ENCODE measurements at places on chromosomes 13 and 19.

DNA sequence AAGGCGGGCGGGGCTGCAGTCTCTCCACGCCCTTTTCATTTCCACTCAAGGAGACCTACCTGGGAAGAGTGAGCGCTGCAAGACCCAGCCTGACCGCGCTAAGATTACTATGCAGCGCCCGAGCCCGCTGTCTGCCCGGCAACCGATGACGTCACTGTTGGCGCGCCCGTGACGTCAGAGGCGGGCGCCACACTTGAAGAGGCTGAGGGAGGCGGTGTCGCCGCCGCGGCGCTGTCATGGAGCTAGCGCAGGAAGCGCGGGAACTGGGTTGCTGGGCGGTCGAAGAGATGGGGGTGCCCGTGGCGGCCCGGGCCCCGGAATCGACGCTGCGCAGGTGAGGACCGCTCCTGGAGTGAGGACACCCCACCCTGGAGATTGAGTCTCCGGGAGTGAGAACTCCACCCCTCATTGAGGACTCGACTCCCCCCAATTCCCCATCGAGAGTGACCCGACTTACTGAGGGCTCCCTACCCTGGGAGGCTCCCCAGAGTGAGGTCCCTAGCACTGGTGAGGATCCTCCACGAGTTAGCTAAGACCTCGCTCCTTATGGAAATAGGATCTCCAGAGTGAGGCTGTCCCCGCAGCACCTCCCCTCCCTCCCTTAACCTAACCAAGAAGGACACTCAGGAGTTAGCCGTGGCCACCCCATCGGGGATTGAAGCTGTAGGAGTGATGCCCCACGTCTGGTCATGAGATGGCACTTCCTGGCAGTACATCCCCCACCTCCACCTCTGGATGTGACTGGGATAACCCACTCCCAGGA, at the start of gene HAUS5:
TSS of gene HAUS5 (plus strand) at position 177 of the 763 bp plus-strand sequence. CDS start at position 237, 60 bp downstream.
- DNase-seq = peak; percentile 94

DNA sequence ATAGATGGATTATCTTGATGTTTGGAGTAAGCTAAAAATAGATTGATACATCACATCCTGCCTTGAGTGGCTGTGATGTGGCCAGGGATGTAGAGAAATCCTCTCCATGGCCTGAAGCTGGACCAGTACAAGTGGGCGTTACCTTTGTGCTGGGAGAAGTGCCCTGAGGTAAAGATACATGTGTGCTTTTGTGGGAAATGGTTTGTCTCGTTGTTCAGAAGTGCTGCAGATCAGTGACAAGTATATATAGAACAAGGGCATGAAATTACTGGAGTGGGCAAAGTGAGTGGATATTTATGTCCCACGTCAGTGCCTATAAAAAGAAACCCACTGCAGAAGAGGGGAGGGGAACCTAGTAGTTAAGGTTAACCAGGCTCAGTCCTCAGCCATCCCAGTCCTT, 12.2 kb upstream of the ZNF304 start:
- DNase-seq = no peak

- DNase-seq = no peak
These were observed 24.3 kb downstream of the COL4A2 start for GRCh38 chr13:110331362-110331761.

- DNase-seq = no peak
These were observed 9.0 kb downstream of the LPAR6 start for GRCh38 chr13:48403913-48404312.

DNA sequence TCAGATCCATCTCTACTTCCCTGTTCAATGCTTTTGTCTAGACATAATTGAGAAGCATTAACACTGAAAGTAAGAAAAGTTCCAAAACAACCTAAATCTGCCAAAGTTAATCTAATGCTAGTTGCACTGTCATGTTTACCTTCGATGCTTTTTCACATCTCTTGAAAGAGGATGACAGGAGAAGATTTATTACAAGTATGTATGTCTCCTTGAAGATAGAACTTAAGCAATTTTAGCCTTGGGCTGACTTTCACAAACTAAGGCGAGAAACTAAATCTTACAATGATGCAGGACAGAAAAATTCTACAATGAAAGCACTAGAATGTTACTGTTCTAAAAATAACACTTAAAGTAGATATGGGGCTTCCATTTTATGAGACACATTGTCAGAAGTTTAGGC, 64.0 kb downstream of the MIPEP start:
- no peak for DNase-seq

DNA sequence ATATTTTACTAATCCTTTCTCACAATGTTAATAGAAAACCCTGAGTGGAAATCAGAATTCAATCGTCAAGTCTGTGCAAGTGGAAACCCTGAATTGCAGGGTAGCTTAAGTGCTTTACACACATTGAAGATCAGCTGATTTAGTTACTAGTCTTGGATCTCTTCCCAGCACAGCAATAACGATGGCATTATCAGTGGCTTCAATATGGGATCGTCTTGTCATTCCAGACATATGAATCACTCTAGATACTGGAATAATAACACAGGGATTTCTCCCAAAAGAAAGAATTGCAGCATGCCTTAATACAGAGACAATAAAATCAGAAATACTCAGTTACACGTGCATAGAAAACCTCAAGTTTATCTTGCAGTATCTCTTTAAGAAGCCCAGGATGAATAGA, 12.6 kb upstream of the METTL21C start:
- DNase-seq = no peak

- DNase-seq = no peak
These were observed 27.5 kb upstream of the CEACAM1 start for GRCh38 chr19:42555801-42556200.

- DNase-seq = no peak
These were observed 7.7 kb downstream of the ZNF614 start for GRCh38 chr19:52020506-52020905.

- DNase-seq = no peak
These were observed 99.0 kb downstream of the MYO16 start for GRCh38 chr13:108728370-108728769.

DNA sequence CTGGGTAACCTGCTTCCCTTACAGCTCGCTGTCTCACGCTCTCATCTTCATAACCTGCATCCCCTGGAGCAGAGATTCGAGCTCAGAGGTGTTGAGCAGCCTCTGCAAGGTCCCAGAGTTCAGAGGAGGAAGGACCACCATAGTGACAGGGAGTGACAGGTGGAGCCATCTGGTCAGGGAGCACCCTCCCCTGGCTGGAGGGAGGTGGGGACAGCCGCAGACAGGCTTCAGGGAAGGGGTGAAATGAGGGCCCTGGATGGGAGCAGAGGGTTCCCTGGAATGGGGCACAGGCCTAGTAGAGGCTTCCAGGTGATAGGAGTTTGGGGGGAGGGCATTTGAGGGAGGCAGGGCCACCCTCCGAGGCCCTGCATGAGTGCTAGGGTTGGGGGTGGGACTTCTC, 82.1 kb downstream of the ZNF429 start:
- DNase-seq = no peak

GRCh38 chr19:7862413-7862951, 11.7 kb downstream of the PRR36 start:
- DNase-seq = peak; percentile 94

DNA sequence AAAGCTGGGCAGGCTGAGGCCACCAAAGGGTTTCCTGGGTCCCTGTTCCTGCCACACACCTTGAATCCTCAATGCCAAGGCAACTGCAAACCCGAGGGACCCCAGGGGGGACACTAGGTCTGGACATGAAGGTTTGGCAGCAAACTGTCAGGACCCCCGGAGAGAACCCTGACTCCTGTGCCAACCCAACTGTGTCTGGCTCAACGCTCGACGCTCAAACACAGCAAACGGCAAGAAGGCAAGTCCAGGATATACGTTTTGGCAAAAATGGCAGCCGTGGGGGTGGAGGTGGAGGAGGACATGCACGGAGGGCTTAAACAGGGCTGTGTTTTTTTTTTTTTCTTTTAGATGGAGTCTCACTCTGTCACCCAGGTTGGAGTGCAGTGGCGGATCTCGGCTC, 73.0 kb downstream of the GADD45B start:
- no peak for DNase-seq

GRCh38 chr13:98959786-98960605, 17.9 kb downstream of the DOCK9 start:
- DNase-seq = no peak

DNA sequence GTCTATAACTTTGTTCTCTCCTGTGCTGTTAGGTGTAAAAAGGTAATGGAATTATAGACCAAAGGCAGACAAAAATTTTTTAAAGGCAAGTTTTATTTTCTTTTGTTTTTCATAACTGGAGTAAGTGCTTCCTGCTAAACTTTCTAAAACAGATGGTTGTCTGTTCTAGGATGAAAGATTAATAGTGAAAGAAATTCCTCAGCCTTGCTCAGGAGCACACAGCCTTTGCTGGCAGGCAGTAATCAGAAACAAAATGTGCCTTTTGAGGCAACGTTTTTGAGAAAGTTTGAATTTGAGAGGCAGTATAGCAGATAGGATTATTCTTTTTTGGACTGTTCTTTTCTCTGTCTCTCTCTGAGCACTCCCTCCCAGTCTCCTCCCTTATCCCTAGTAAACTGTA, 2749.5 kb downstream of the PCDH9 start:
- DNase-seq = no peak

GRCh38 chr13:75174481-75174880, 307.5 kb downstream of the TBC1D4 start:
- no peak for DNase-seq

- DNase-seq = no peak
These were observed 97.3 kb downstream of the AKAP11 start for GRCh38 chr13:42369071-42369797.

DNA sequence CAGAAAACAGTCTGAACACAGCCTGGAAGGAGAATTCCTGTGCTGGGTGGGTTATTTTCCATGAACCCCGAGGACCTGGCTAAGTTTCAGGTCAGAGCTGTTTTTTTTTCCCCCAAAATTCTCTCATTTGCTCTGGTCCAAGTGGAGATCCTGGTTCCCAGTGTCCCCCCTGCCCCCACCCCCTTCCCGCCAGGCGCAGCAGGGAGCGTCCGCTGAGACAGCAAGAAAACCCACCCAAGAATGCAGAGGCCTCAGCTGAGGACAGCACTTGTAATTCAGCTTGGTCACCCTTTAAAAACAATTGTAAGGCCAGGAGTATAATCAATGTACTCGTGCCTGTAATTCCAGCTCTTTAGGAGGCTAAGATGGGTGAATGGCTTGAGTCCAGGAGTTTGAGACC, 11.4 kb upstream of the TSPAN16 start:
- no peak for DNase-seq

DNA sequence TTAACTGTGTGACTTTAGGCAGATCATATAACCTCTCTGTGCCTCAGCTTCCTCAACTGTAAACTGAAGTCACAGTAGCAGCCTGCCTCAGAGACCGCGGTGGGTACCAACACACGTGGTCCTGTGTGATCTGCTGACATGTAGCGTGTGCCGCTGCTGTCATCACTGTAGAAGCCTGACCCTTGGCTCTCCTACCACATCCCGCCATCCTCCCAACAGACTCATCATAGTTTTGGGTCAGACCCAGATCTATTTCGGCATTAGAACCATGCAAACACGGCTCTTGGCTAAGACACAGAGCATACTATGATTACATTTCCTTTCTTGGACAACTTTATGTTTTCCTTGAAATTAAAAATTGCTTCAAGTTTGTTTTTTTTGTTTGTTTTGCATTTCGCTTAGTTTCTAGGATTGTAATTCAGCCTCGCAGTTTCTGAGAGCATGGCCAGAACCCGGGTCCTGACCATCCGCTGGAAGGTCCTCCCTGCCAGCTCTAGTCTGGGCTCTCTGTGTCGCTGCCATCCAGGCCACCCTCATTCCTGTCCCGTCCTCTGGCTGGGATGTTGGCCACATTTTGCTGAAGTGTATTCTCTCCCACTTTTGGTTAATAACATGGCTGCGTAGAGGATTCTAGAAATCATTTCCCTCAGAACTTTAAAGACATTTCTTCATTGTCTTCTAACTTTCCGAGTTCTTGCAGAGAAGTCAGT, 53.0 kb downstream of the GGACT start:
- DNase-seq = no peak

DNA sequence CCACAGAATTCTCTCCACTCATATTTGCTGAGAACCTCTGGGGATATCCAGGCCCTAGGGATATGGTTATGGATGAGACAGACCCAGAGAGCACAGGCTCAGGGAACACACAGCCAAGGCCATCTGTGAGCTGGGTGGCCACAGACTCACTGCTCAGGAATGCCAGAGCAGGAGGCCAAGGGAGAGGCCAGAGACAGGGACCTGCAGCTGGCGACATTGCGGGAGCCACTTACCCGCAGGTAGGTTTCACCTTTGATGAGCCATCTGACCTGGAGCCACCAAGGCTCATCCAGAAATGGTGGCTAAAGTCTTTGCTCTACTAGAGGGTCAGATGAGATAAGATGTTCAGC, 29.4 kb downstream of the CCNE1 start:
- no peak for DNase-seq

- DNase-seq = no peak
These were observed 247.8 kb upstream of the ZNF507 start for GRCh38 chr19:32097620-32098019.

DNA sequence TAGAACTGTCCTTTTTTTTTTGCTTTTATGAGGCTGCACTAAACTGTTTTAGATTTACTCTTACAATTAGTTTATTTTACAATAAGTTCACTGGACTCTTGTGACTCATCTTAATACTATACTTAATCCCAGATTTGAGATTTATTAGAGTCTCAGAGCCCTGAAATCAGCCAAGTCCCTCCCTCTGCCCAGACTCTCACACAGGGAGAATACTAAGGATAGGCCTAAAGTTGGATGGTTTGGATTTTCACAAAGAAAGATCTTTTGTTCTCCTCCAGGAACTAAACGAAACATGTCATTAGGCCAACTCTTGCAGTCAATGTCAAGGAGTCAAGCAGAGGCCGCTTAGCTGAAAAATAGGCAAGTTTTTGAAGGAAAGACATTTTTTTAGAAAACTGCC, 42.7 kb upstream of the MIR17HG start:
- DNase-seq = no peak

- DNase-seq = peak; percentile 83
These were observed 79.3 kb downstream of the KDM4B start for GRCh38 chr19:5048091-5048726.

DNA sequence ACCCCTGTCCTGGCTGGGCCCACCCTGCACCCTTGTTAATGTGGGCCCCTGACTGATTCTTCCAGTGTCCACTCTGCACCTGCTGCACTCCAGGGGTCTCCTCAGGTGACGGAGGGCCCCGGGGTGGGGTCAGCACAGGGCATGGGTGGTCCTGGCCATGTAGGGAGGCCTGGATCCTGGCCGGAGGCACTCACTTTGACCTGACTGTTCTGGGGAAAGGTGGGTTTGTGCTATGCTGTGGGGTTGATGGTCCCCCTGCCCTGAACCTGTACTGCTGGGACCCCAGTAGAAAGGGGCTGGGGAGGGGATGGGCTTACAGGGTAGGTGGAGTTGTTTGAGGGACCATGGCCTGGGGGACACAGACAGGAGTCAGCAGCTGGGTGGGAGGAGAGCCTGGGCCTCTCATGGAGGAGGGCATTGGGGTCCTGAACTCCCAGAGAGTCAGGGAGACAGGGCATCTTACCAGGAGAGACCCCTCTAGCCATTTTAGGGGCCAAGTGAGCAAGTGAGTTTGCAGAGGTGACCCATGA, 25.8 kb upstream of the CEACAM1 start:
- no peak for DNase-seq

GRCh38 chr13:114268344-114269280, 12.8 kb upstream of the UPF3A start:
- DNase-seq = no peak

- no peak for DNase-seq
These were observed 592.0 kb upstream of the SLITRK5 start for GRCh38 chr13:87078947-87079795.
